ENCODE measurements at places on chromosomes 2 and 18. TPM values are rescaled to one million over a fixed set of nuclear protein-coding genes. Genes with fewer than 3 reads are reported as not detected.

- no peak overlapping the region for H3K27ac ChIP-seq
- peaks cover 34% of the 10 kb centered on the region for H3K4me1 ChIP-seq
- H3K36me3 ChIP-seq: no peaks in the 10 kb centered on the region
- H3K4me3 ChIP-seq: no peak overlapping the region
- H3K27me3 ChIP-seq: peaks cover 80% of the 10 kb centered on the region
Measured at GRCh38 chr2:118856978-118857676, 9.7 kb upstream of the EN1 start.

DNA sequence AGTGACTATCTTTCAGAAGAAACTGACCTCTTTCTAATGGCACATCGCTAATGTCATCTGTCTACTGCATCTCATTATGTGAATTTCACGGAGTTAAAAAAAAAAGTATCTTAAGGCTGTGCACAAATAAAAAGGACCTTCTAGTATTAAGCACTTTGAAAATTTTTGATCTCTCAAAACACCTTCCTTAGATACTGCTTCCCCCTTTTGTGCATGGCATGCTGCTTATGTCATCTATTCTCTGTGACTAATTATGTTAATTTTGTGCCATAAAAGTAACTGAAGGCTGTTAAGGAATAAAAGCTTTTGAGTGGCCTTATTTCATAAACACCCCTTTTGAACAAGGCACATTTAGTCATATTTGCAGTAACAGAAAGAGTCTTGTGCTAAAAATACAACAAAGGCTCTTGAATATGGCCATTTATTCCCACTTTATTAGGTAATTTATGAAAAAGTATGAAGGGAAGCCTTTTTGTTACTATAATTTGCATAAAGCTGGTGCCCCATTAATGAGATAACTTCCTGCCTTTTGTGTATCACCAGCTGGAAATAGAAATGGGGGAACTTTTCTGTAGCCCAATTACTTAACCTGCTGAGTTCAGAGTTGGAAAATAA is 1412.0 kb upstream of the ZEB2 start:
- H3K4me1 ChIP-seq: no peaks in the 10 kb centered on the region
- H3K27me3 ChIP-seq: no peaks in the 10 kb centered on the region
- no peak for DNase-seq
- H3K27ac ChIP-seq: no peak overlapping the region

- H3K4me3 ChIP-seq: no peak overlapping the region
- H3K36me3 ChIP-seq: no peaks in the 10 kb centered on the region
- DNase-seq: no peak
- no peaks in the 10 kb centered on the region for H3K4me1 ChIP-seq
- H3K27ac ChIP-seq: no peak overlapping the region
Measured at GRCh38 chr2:18009891-18010290, 131.4 kb downstream of the KCNS3 start.

- H3K27me3 ChIP-seq: no peaks in the 10 kb centered on the region
- no peak overlapping the region for H3K27ac ChIP-seq
- no peaks in the 10 kb centered on the region for H3K4me1 ChIP-seq
- peaks cover 3% of the 10 kb centered on the region for H3K36me3 ChIP-seq
Measured at GRCh38 chr18:9366126-9366714, 31.6 kb downstream of the TWSG1 start.

DNA sequence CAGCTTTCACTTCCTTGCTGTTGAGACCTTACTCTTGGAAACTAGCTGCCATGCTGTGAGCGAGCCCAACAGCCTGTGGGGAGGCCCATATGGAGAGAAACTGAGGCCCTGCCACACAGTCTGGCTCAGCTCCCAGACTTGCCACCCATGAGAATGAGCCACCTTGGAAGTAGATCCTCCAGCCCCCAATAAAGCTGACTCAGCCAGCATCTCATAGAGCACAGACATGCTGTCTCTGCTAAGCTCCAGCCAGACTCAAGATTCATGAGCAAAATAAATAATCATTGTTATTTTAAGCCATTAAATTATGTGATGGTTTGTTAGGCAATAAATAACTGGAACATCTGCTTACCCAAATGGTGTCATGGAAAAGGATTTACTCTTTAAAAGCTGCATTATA is 53.6 kb upstream of the DDX18 start:
- H3K4me1 ChIP-seq: no peaks in the 10 kb centered on the region
- H3K27ac ChIP-seq: no peak overlapping the region
- no peak for DNase-seq
- H3K36me3 ChIP-seq: no peaks in the 10 kb centered on the region
- no peaks in the 10 kb centered on the region for H3K27me3 ChIP-seq

DNA sequence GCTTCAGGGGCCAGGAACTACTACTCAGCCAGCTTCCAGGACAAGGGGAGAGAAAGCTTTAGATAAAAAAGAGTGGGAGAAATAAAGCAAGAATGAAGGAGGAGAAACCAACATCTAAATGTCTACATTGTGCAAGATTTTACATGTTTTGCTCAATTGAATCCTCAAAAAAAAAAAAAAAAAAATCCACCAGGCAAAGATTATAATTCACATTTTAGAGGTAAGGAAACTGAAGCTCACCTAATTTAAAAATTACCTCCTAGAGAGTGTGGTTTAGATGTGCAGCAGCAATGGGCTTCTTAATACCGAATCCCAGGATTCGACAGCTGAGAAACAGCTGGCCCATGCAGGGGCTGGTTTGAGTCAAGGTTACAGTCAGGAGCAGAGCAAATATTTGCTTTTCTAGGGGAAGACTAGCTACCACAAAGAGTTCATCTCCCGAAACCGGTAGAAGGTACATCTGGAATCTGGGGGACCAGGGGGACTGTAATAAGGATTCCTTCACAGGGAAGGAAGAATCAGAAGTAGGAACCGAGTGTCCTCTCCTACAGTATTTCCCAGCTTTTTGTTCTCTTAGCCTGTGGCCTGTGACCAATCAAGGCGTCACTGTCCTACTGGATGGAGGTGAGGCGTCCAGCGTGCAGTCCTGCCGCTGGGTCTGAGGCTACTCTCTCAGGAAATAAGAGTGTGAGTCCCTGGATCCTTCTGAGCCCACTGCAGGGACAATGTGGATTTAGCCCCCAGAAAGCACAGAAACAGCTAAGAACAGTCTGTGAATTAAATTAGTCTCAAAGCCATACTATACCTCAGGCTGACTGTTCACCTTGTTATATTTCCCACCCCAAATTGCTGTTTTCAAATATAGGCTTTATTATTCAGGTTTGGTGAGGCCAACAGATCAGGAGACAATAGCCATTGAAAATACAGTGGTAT is 42.3 kb downstream of the IL1R2 start:
- H3K36me3 ChIP-seq: no peaks in the 10 kb centered on the region
- peak overlapping the region; percentile 72 for H3K4me3 ChIP-seq
- DNase-seq: no peak
- peak overlapping the region; percentile 68 for H3K27ac ChIP-seq
- peaks cover 43% of the 10 kb centered on the region for H3K4me1 ChIP-seq
- H3K27me3 ChIP-seq: no peaks in the 10 kb centered on the region

DNA sequence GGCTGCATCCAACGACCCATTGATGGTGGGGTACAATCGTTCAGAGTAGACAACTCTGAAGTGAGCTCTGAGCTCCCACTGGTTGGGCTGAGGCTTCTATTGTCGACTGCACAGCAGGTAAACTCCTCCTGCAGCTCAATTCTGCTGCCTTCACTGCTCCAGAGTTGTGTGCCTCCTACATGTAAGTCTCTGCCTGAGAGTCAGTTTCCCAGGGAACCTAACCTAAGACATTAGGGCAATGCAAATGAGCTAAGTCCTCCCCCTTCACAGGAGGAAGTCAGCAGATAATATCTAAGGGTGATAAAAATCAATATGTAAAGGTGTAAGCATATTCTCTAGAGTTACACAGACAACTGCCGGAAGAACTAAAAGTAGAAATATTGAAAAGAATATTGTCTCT is 22.5 kb upstream of the ACYP2 start:
- H3K4me3 ChIP-seq: no peak overlapping the region
- peaks cover 18% of the 10 kb centered on the region for H3K4me1 ChIP-seq
- H3K27me3 ChIP-seq: no peaks in the 10 kb centered on the region
- no peak overlapping the region for H3K27ac ChIP-seq
- no peak for DNase-seq

Gene VWC2L
- total RNA-seq: not detected

Gene SERPINB8
- 28.8 TPM for total RNA-seq

Gene MREG
- total RNA-seq: 9.0 TPM

Gene SIX3
- total RNA-seq: not detected

Gene IL1B
- not detected for total RNA-seq

Gene TCF7L1
- total RNA-seq: 0.16 TPM
